ENCODE measurements at places on chromosomes 5 and 9. TPM values are rescaled to one million over a fixed set of nuclear protein-coding genes. Genes with fewer than 3 reads are reported as not detected.

GRCh38 chr9:117104206-117104605 is 310.7 kb downstream of the ASTN2 start:
- no peak for DNase-seq
- no peaks in the 10 kb centered on the region for H3K36me3 ChIP-seq
- no peaks in the 10 kb centered on the region for H3K4me1 ChIP-seq
- no peak overlapping the region for H3K4me3 ChIP-seq

The PPP6C gene
- 44.6 TPM for total RNA-seq

The C5orf52 gene
- not detected for total RNA-seq

The TIMD4 gene
- total RNA-seq: 5.1 TPM

GRCh38 chr5:115873392-115873791 is 31.7 kb downstream of the AP3S1 start:
- no peaks in the 10 kb centered on the region for H3K4me1 ChIP-seq
- H3K27me3 ChIP-seq: no peaks in the 10 kb centered on the region
- no peak overlapping the region for H3K4me3 ChIP-seq
- H3K36me3 ChIP-seq: peaks cover 35% of the 10 kb centered on the region

DNA sequence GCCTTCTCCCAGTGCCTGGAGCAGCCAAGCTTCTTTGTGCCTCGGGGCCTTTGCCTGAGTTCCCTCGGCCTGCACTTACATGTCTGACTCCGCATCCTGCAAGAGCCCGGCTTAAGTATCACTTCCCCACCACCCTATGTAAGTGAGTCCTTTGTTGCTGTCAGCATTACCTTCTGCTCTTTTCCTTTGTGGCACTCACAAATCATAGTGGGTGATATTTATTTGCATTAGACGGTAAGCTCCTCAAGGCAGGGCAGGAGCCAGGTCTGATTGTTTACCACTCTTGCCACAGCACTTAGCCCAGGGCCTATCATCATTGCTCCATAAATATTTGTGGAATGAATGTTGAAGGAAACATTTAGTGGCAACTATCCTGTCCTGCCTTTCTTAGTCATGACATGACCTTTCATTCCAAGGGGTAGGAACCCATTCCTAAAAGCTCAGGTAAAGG is 4.8 kb downstream of the GM2A start:
- no peak for DNase-seq
- H3K4me1 ChIP-seq: peaks cover 18% of the 10 kb centered on the region
- no peaks in the 10 kb centered on the region for H3K36me3 ChIP-seq
- H3K27ac ChIP-seq: no peak overlapping the region
- H3K4me3 ChIP-seq: no peak overlapping the region

- H3K4me1 ChIP-seq: peaks cover 48% of the 10 kb centered on the region
- DNase-seq: no peak
- no peaks in the 10 kb centered on the region for H3K27me3 ChIP-seq
- H3K36me3 ChIP-seq: peaks cover 34% of the 10 kb centered on the region
- peak overlapping the region; percentile 99 for H3K4me3 ChIP-seq
Measured at GRCh38 chr5:87411973-87412629, 629 bp downstream of the CCNH start.

DNA sequence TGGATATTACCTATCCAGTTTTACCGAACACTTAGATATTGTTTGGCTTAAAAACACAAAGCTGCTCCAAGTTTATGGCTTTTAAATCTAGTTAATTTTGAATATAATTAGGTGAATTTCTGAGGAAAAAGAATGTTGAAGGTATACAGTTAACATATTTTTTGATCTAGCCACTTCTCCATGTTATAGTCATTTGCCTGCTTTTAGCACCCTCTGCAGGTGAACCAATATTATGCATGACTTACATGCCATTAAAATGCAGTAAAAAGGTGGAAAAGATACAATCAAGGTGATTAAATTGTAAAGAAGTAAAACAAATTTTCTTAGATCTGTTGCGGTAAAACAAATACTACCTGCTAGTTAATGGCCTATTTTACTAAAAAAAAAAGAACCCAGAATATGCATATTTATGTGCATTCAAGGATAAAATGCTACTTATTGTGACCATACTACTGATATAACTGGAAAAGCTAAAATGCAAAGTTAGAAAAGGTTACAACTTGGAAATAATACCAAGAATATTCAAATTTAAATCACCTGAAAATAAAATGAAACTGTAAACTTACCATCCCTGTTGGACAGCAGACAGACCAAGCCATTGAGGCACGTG is 132.1 kb downstream of the AP3B1 start:
- H3K27me3 ChIP-seq: no peaks in the 10 kb centered on the region
- peaks cover 11% of the 10 kb centered on the region for H3K36me3 ChIP-seq
- no peak overlapping the region for H3K4me3 ChIP-seq
- no peak for DNase-seq

The NIPAL4 gene
- total RNA-seq: 1.1 TPM

The SOHLH1 gene
- not detected for total RNA-seq

The SPOCK1 gene
- total RNA-seq: 0.27 TPM

DNA sequence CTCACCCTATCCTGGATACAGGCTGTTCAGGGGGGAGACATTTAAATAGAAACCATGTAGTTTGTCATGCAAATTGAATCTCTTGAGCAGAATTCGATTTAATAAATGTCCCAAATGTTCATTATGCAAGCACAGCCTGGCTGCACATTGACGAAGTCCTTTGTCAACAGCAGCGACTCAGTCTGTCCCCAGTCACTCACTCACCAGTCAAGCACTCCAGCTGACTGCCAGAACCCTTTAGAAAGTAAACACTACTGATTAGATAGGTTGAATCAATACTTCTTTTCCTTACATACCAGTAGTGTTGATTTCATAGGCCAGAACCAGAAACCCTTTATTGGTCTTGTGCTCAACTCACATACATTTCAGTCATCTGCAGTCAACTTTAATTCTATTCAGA is 27.5 kb downstream of the CDH6 start:
- H3K4me3 ChIP-seq: no peak overlapping the region
- no peaks in the 10 kb centered on the region for H3K27me3 ChIP-seq
- no peak for DNase-seq
- no peaks in the 10 kb centered on the region for H3K4me1 ChIP-seq

DNA sequence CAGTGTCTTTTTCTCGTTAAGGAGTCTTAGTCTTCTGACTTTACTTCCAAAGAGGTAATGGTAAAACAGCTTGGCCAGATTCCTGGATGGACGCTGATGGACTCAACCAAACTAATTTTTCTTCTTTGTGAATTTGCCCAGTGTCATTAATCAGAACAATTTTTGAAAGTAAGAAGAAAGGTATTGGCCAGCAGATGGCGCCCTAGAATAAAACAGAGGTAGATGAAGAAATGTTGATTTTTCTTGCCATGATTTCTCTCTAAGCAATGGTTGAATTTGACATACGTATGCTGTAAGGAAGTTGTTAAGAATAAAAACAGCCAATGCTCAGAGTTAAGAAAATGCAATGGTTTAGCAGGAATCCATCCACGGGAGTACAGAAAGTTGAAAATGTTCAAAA is 500.0 kb downstream of the DIRAS2 start:
- no peak overlapping the region for H3K27ac ChIP-seq
- H3K36me3 ChIP-seq: no peaks in the 10 kb centered on the region
- no peaks in the 10 kb centered on the region for H3K4me1 ChIP-seq
- H3K27me3 ChIP-seq: peaks cover 13% of the 10 kb centered on the region
- DNase-seq: peak; percentile 36

The LCN9 gene
- not detected for total RNA-seq

- DNase-seq: no peak
- no peak overlapping the region for H3K27ac ChIP-seq
- H3K27me3 ChIP-seq: peaks cover 3% of the 10 kb centered on the region
Measured at GRCh38 chr5:144032375-144032774, 138.1 kb downstream of the YIPF5 start.

GRCh38 chr5:57032151-57032551 is 80.2 kb upstream of the MIER3 start:
- H3K36me3 ChIP-seq: no peaks in the 10 kb centered on the region
- peaks cover 2% of the 10 kb centered on the region for H3K27me3 ChIP-seq
- no peak overlapping the region for H3K27ac ChIP-seq
- H3K4me1 ChIP-seq: no peaks in the 10 kb centered on the region

The PTPRD gene
- 0.47 TPM for total RNA-seq

- no peaks in the 10 kb centered on the region for H3K4me1 ChIP-seq
- no peak for DNase-seq
- H3K36me3 ChIP-seq: no peaks in the 10 kb centered on the region
- no peak overlapping the region for H3K27ac ChIP-seq
- H3K4me3 ChIP-seq: no peak overlapping the region
- H3K27me3 ChIP-seq: no peaks in the 10 kb centered on the region
Measured at GRCh38 chr9:133825555-133826218, 87.5 kb upstream of the SARDH start.

- no peaks in the 10 kb centered on the region for H3K4me1 ChIP-seq
- DNase-seq: no peak
- H3K27ac ChIP-seq: no peak overlapping the region
- no peak overlapping the region for H3K4me3 ChIP-seq
- H3K27me3 ChIP-seq: no peaks in the 10 kb centered on the region
Measured at GRCh38 chr9:23254404-23255184, 571.4 kb downstream of the ELAVL2 start.

- no peak for DNase-seq
- H3K27ac ChIP-seq: no peak overlapping the region
- H3K27me3 ChIP-seq: no peaks in the 10 kb centered on the region
- no peak overlapping the region for H3K4me3 ChIP-seq
- H3K36me3 ChIP-seq: no peaks in the 10 kb centered on the region
Measured at GRCh38 chr9:87276851-87277261, 220.8 kb upstream of the DAPK1 start.

GRCh38 chr9:109908459-109909390 is 128.7 kb downstream of the PALM2AKAP2 start:
- H3K27ac ChIP-seq: no peak overlapping the region
- DNase-seq: no peak
- H3K36me3 ChIP-seq: no peaks in the 10 kb centered on the region
- H3K4me1 ChIP-seq: no peaks in the 10 kb centered on the region
- H3K4me3 ChIP-seq: no peak overlapping the region
- no peaks in the 10 kb centered on the region for H3K27me3 ChIP-seq

GRCh38 chr9:6689893-6690674 is 44.6 kb upstream of the GLDC start:
- H3K27me3 ChIP-seq: no peaks in the 10 kb centered on the region
- DNase-seq: no peak
- no peak overlapping the region for H3K4me3 ChIP-seq
- no peak overlapping the region for H3K27ac ChIP-seq

- H3K4me3 ChIP-seq: no peak overlapping the region
- no peaks in the 10 kb centered on the region for H3K27me3 ChIP-seq
- H3K27ac ChIP-seq: no peak overlapping the region
- no peak for DNase-seq
- H3K36me3 ChIP-seq: no peaks in the 10 kb centered on the region
Measured at GRCh38 chr9:28782630-28783029, 1209.3 kb upstream of the C9orf72 start.

DNA sequence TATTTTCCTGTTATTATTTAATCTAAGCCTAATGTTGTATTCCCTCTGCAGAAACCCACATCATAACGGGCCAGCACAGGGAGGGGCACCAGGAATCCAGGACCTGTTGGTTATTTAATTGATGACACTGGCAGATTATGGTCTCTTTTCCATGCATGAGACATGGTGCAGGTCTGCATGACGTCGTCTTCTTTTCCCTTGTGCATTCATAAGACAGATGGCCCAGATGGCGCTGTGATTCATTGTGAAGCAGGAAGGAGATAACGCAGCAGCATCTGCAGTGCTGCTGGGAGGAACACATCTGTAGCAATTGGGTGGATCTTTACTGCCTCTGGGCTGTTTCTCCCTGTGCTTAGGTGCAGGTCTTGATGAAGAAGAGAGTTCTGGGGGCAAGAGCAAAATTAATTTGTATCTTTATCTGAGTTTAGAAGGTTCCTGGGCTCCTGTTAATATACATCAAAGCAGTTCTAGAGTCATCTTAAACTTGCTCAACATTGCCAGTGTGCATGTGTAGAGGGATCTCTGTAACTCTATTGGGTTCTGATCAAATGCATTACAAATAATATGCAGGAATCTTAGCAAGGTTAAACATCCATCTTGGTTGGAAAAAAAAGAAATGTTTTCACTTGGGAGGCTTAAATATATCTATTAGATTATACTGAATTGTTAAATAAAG is 176.1 kb downstream of the PCSK1 start:
- no peak overlapping the region for H3K27ac ChIP-seq
- no peak overlapping the region for H3K4me3 ChIP-seq
- DNase-seq: no peak
- peaks cover 4% of the 10 kb centered on the region for H3K27me3 ChIP-seq
- no peaks in the 10 kb centered on the region for H3K36me3 ChIP-seq
- no peaks in the 10 kb centered on the region for H3K4me1 ChIP-seq

The PCDHB8 gene
- total RNA-seq: not detected

- no peak overlapping the region for H3K4me3 ChIP-seq
- no peaks in the 10 kb centered on the region for H3K27me3 ChIP-seq
- no peaks in the 10 kb centered on the region for H3K36me3 ChIP-seq
- no peak overlapping the region for H3K27ac ChIP-seq
- no peak for DNase-seq
Measured at GRCh38 chr5:5258564-5258963, 118.4 kb downstream of the ADAMTS16 start.

The PCDHB3 gene
- not detected for total RNA-seq

The MUSK gene
- not detected for total RNA-seq

DNA sequence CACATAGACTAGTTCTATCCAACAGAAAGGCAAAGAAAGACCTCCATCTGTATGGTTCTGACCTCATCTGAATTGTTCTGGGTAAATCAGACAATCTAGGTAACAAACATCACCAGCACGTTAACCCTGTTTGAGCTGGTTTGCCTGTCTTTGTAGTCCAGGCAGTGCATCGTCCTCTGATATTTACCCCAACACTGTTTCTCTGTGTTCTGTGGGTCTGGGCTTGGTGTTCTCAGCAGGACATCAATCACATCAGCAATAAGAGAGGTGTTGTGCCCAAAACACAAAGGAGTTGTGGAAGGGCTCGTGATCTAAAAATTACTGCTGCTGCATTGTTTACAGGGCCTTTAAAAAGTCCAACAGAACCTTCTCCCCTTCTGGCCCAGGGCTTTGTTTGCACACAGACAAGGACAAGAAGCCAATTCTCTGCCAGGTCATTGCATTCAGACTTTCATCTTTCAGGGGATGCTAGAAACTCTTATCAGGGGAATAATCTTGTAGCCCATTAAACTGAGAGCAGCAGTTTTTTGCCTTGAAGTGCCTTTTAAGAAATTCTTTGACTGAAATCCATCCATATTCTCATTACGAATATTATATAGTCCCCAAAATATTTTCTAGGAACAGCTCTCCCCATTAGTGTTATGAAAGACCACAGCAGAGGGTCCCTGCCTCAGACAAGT is 30.5 kb upstream of the MAP1B start:
- H3K4me3 ChIP-seq: no peak overlapping the region
- H3K36me3 ChIP-seq: no peaks in the 10 kb centered on the region
- no peak overlapping the region for H3K27ac ChIP-seq
- H3K27me3 ChIP-seq: peaks cover 3% of the 10 kb centered on the region
- DNase-seq: no peak

DNA sequence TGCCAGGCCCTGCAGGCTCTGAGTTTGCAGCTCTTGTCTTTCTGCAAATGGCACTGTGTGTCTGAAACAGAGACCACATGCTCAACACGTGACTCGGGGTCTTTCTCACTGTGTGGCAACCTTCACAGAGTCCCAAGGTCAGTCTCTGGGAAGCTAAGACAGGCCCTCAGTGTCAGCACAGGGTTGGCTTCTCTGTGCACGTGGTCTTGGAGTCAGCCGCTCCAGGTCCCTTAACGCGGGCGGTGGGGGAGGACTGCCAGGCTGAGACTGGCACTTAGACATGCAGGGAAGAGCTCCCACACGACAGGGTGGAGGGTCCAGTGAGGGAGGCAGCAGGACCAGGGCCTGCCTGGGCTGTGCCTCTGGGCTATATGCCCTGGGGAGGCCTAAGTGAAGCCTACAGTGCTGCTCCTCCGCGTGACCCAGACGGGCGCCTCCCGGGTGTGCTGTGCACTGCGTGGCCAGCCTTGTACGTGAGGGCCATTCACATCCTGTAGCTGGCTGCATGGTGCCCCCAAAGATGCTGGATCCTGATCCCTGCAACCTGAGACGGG is 76.8 kb downstream of the ADAMTS2 start:
- no peaks in the 10 kb centered on the region for H3K4me1 ChIP-seq
- H3K27ac ChIP-seq: no peak overlapping the region
- no peaks in the 10 kb centered on the region for H3K36me3 ChIP-seq
- no peak overlapping the region for H3K4me3 ChIP-seq

The CMYA5 gene
- total RNA-seq: 0.10 TPM
